ENCODE measurements at places on chromosomes 16 and 17.

DNA sequence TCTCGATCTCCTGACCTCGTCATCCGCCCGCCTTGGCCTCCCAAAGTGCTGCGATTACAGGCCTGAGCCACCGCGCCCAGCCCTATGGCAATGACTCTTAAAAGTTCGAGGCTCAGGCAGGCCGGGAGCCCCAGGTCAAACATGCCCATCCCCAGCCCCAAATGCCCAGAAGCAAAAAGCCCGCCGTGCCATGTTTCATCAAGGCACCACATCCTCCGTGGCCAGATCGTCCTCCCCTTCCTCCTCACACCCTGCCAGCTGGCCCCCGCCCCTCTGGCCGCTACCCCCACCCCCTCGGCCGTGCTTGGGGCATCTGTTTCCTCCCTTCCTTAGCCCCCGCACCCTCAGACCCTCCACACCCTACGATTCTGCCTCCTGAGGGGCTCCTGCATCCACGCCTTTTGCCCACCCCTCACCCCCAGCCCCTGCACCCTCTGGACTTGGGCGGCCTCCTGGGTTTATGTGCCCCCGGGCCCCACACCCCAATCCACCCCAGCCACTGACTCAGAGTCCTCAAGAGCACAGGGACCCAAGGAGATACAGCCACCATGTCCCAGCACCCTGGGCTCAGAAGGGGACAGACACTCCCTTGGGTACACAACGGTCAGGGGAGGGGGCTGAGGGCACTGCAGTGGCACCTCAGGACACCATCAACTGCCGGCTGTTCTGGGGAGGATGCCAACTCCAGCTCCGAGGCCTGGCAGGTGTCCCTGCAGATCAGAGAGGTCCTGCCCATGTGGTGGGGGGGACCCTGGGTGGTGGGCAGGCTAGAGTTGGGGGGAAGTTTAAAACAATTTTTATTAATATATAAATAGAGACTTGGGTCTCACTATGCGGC is 7.1 kb downstream of the CTRB1 start:
- no peak for DNase-seq

DNA sequence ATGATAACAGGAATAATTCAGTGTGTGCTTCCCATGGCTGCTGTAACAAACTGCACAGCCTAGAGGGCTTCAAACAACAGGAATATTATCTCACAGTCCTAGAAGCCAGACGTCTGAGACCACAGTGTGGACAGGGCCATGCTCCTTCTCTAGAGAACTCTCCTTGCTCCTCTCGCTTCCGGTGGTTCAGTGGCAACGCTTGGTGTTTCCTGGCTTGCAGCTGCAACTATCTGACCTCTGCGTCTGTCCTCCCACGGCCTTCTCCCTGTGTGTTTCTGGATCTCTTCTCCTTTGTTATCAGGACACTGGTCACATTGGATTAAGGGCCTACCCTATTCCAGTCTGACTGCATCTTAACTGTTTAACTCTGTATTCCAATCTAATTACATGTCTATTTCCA is 414.3 kb downstream of the MAF start:
- no peak for DNase-seq

GRCh38 chr17:68748381-68748780 is 147.2 kb upstream of the FAM20A start:
- no peak for DNase-seq

GRCh38 chr17:19660219-19660870 is 11.8 kb downstream of the ALDH3A2 start:
- DNase-seq, result no peak

DNA sequence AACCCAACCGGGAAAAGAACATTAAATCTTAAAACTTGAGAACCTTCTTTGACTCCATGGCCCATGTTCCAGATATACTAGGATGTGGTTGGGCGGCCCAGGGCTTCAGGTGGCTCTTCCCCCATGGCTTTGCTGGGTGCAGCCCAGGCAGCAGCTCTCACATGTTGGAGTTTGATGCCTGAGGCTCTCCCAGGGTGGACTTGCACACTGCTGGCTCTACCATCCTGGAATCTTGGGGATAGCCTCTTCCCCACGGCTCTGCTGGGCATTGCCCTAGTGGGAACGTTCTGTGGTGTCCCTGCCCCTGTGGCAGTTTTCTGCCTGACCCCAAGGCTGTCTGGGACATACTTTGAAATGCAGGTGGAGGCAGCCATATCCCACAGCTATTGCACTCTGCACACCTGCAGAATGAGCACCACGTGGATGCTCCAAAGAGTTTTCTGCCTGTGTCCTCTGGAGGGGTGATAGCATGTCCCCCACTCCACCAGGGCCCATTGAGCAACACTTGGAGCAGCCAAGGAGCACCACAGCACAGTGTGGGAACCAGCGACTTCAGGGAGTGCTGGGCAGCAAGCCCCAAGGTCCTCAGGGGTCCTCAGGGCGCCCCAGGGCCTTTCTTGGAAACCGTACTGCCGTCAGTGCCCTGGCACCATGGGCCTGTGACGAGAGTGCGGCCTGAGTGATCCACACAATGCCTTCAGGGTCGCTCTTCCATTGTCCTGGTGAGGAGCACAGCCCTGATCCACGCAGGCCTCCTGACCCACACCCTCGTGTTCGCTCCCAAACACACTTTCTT is 70.8 kb downstream of the GOSR1 start:
- no peak for DNase-seq

- no peak for DNase-seq
These were observed 12.5 kb upstream of the EPOP start for GRCh38 chr17:38687286-38687685.

GRCh38 chr16:13333336-13333735 is 431.9 kb downstream of the SHISA9 start:
- DNase-seq, result no peak

DNA sequence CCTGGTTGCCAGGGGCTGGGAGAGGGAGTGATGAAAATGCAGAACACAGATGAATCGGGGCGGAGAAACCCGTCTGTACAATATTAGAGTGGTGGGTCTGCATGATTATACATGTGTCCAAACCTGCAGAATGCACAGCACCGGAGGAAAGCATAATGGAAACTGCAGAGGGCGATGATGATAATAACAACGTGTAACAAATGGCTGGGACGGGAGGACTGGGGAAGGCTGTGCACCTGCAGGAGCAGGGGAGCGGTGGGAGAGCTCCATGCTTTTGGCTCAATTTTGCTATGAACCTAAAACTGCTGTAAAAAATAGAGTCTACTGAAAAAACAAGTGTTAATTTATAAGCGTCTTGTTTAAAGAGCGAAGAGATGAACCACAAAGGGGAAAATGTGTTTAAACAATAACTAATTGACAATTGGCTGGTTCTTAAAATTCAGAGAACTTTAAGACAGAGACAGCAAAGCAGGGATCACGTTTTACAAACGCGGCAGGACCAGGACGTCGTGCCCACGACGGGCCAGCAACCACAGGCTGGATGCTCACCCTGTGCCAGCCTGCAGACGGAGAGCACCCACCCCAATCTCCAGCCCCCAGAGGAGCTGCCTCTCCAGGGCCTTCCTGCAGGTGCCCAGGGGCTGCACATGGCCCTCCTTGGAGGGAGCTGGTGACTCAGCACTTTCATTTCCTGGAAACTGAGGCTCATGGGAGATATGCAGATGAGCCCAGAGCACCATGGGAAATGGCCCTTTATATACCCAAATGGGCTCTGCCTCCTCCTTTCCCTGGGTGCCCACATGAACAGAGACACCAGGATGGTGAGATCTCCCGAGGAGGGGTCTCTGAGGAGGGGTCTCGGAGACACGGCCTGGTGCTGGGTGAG is at the start of gene TEX19:
Gene TEX19 (plus strand): TSS at position 783 of the 886 bp plus-strand sequence. CDS start 2,904 bp downstream, outside the sequence.
- no peak for DNase-seq
